ENCODE measurements at places on chromosomes 1 and 21.

DNA sequence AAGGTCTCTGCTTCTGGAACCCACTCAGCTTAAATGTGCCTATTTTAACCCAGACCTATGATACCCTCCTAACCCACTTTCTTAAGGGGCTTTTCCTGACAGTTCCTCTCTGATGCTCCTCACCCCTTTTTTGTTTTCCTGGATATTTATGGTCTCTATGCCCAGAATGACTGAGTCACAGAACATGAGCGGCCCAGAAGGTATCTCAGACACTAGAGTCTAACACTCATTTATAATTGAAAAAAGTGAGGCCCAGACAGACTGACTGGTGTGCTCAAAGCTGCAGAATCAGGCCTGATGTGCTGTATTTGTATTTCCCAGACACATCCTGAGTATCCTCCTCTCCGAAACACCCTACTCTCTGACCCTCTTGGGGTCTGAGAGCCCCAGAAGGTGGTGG, 44.0 kb downstream of the LRRC71 start:
- DNase-seq = no peak

DNA sequence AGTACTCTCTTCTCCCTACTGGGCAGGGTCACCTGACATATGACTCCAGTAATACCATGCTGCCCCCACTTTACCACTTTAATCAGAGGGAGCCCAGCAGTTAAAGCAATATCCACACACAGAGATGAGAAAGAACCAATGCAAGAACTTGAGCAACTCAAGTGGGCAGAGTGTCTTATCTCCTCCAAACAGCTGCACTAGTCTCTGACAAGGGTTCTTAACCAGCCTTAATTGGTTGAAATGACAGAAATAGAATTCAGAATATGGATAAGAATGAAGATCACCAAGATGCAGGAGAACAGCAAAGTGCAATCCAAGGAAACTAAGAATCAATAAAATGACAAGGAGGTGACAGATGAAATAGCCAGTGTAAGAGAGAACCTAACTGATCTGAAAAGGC, 91.0 kb downstream of the KCNT2 start:
- no peak for DNase-seq

GRCh38 chr21:42681296-42682206, 28.1 kb downstream of the PDE9A start:
- DNase-seq = no peak

DNA sequence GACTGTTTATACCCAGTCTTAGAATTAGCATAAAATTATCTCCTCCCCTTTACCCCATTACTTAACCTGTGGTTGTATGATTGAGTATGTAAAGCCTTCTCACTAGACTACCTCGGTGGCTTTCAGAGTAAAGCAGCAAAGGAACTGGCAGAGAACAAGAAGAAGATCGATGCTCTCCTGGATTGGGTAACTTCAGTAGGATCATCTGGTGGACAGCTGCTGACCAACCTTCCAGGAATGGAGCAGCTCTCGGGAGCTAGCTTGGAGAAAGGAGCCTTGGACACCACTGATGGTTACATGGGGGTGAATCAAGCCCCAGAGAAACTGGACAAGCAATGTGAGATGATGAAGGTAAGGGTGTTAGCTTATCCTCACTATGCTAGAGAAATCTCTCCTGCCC, 138.6 kb upstream of the BMP8A start:
- no peak for DNase-seq

DNA sequence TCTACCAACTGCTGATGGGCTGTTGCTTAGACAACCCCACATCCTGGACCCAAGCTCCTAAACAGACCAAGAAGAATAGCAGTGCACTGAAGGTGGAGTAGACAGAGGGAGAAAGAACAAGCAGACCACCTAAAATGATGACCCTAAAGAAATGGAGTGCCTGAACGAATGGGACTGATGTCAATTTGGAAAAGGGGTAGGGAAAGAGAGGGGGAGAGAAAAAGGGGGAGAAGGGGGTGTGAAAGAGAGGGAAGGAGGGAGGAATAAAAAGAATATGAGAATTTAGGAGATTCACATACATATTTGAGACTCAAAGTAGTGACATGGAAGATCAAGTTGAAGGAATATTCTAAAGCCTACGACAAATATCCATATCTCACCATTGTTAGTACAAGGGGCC, 144.4 kb upstream of the DUSP10 start:
- DNase-seq = no peak

DNA sequence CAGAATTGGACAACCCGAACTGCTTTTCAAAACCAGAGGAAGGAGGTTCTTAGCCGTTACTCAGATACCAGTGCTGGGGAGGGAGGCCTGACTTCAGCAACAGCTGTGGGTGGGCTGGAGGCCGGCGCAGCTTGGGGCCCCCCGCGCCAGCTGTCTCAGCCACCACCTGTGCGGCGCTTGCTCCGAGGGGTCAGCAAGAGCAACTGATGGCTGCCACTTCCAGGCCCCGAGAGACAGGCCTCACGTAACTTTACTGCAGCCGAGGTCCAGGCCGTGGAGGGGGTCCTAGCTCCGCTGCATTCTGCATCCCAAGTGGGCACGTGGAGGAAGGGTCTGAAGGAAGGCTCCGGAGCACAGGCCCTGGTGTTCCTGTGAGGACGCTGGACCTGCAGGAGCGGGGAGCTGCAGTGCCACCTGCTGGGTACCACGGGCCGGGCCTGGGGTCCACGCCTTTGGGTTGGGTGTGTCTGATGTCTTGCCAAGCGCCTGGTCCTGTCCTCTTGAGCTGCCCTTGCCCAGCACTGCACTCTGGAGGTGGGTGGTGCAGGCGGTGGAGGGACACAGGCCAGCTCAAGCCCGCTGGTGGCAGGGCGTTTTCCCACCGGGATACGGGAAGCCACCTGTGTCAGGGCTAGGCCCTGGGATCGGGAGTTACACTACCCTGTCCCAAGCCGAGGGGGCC, 9.8 kb downstream of the THAP3 start:
- DNase-seq = no peak

GRCh38 chr1:223353939-223354338, 10.0 kb downstream of the SUSD4 start:
- DNase-seq = no peak

DNA sequence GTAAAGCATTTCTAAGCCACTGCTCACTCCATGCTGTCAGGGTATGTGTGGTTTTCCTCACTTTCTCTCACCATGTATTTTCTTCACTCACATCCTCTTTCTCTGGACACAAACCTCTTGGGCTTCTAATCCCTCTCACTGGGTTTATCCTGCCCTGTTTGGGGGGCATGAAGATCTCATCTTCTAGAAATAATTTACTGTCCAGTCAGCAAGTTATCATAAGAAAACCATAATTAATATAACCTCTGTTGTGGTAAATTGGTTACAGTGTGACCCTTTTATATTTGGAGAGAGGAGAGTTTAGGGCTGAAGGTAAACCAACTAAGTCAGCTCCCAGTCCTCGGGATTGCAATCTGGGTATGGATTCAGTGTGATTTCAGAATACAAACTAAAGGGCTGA, 213.8 kb upstream of the PROX1 start:
- DNase-seq = no peak

- DNase-seq = no peak
These were observed 6.8 kb upstream of the LRRN2 start for GRCh38 chr1:204692325-204692840.

DNA sequence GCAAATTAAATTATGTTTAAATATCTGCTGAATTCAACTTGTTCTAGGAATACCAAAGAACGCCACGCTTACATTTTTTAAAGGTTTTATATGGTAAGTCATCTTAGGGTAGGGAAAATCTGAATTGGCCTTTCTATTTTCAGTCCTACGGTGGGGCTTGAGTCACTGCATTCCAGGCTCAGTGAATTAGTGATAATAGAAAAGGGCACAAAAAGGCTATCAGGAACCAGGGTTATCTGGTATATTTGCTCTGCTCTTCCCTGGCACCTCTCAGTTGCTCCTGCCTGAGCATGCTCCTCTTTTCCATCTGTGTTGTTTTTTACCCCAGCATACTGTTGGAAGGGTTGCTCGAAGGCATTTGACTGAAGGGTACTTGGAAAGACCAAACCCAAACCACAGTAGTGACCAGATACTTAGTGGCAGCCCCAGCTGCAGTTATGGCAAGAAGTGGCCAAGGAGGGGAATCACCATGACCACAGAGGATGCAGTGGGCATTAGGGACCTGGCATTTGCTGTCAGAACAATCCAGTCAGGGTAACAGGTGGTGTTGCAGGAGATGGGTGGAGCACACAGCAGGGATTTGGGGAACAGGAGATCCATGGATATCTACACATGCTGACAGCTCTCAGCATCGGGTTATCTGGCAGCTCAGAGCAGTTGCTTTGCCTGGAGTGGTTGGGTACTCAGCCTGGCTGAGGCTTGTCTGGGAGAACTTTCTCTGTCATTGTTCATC, 2.3 kb downstream of the OVAAL start:
- no peak for DNase-seq

GRCh38 chr1:109011335-109011734, 30.6 kb downstream of the WDR47 start:
- DNase-seq = no peak

- no peak for DNase-seq
These were observed 59.9 kb downstream of the WARS2 start for GRCh38 chr1:119080586-119080985.

GRCh38 chr1:36223381-36223995, 755 bp upstream of the THRAP3 start:
- DNase-seq = no peak

- DNase-seq = no peak
These were observed 72.0 kb downstream of the EPB41 start for GRCh38 chr1:28986306-28986910.

DNA sequence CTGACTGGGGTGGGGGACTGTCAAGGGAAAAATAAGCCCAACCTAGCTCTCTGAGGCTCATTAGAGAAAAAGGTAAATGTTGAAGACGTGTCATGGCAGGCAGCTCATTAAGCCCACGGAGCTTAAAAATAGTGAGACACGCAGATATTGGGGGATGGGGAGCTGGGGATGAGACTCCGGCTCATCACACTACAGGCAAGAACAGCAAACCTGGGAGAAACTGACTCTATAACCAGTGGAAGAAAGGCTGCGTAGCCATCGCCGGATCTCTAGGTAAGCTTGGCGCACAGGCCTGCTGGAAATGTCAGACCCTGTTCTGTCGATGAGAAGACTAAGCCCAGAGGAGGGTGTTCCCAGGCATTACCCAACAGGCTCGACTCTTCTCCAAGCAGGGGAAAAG, 78.0 kb downstream of the SYT2 start:
- no peak for DNase-seq

DNA sequence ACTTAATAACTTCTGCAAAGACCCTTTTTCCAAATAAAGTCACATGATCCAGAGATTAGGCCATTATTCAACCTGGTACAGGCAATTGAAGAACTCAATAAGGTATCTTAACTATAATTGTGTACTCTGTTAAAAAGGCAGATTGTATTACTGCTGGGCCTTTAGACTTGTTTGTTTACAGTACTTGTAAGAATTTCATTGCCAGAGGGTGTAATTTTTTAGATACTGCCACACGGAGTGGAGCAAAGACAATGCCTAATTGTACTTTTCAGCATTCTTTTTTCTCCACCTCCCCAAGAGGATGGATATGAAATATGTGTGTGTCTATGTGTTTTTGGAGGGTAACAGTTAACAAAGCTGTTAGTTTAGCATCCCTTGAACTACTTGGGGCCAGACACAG, 47.5 kb downstream of the HUNK start:
- DNase-seq = no peak

GRCh38 chr21:39685991-39686390, 59.0 kb upstream of the IGSF5 start:
- DNase-seq = no peak

DNA sequence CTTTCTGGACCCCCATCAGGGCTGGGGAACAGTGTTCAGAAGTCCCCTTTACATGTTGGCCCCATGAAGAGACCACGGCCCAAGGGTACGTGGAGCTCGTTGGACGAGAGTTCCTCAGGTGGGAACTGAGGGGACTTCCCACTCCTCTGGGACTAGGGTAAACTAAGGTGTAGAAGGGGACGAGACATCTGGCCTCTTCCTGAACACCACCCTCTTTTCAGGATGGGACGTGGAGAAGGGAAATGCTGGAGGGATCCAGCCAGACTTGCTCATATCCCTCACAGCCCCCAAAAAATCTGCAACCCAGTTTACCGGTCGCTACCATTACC, 2.0 kb downstream of the NAXE start:
- no peak for DNase-seq

- DNase-seq = no peak
These were observed 7.7 kb downstream of the TLR5 start for GRCh38 chr1:223135176-223135942.

DNA sequence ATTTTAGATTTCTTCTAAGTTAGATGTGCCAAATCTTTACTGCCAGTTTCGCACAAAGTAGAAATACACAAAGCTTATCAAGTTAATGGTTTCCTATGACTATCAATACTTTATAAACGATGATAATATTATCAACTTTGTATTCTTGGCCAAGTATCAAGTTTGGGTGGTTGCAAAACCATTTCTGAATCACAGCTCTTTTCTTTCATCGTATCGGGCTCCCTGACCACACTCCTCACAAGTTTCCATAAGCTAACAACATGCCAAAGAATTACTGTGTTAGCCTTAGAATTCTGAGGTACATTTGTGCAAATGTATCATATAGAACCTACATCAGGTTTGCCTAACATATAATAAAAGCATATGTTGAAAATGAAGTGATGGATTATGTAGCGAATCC, 311.0 kb downstream of the KCTD3 start:
- no peak for DNase-seq

DNA sequence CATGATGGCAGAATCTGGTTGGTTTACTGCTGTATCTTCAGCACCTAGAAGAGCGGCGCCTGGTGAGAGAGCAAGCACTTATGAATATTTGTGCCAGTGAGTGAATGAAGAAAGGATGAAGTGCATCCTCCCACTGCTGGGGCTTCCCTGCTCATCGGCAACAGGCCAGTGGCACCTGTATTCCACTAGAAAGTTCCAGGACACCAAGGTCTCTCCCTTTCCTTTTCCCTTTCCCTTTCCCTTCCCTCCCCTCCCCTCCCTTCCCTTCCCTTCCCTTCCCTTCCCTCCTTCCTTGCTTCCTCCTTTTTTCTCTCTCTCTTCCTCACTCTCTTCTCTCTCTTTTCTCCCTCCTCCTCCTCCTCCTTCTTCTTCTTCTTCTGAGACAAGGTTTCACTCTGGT, 86.2 kb downstream of the DAB1 start:
- no peak for DNase-seq

GRCh38 chr1:245807306-245807705, 652.5 kb downstream of the KIF26B start:
- DNase-seq = peak; percentile 54

GRCh38 chr1:193338194-193338593, 151.8 kb upstream of the B3GALT2 start:
- no peak for DNase-seq
